ENCODE measurements at places on chromosomes 16 and 17.

DNA sequence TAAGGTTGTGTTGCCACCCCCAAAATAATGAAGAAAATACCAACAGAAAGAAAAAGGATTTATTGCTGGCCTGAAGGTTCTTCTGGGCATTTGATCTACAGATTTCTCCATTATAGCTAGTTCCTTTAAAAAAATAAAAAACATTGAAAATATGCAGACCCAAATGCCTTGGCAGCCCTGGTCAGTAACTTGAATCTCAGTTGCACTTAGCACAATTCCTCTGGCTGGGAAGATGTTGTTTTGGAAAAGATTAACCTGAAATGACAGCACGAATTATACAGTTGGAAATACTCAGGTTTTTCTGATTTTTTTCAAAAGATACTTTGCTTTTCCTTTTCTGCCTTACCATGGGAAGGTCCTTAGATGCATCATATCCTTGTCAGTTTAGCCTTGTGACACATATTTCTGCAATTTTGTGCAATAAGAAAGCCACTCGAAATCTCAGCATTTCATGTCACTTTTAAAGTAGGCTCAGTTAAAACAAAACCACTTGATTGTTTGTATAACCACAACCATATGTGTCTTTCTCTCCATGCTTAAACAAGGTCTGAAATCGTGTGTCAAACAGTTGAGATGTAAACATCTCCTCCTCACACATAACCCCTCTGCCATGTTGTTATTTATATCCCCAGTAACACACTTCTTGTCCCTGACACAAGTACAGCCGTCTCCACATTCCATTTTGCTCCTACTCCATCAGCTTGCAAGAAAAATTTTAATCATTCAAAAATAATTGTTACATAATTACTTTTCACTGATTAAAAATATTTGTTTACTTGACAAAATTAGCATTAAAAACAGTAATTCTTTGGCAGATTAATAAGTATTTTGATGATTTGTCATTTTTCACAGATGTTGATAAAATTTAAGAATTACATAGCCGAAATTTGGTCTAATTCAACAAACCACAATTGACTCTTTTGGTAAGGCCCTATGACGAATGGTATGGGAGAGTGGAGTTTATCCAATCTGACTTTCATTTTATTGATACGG, 61.1 kb downstream of the SIAH1 start:
- DNase-seq, result no peak

DNA sequence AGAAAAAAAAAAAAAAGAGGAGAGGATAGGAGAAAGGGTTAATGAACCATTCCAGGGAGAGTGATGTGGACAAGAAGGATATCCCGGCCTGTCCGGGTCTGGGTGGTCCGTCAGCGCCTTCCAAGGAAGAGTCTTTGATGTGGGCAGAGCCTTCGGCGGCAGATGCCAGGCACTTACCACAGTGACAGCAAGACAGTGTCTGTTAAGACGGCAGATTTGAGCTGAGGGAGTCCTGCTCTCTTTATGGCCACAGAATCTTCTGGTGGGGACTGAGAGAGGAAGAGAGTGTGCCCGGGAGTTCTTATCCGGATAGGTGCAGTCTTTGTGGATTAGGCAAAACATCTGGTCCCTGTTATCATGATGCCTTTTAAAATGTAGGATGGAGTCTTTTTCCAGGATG, 95.2 kb downstream of the ZDHHC7 start:
- DNase-seq, result no peak

GRCh38 chr16:79980650-79981521, 380.3 kb upstream of the MAF start:
- no peak for DNase-seq

- DNase-seq, result peak; percentile 21
These were observed 58.2 kb downstream of the STX8 start for GRCh38 chr17:9517396-9517795.
